ENCODE measurements at places on chromosomes 5 and 9.

GRCh38 chr9:92669890-92670708, at the start of gene IPPK:
TSS of gene IPPK (minus strand) at chr9:92670131. CDS start at chr9:92669988, 143 bp downstream.
- DNase-seq = peak; percentile 98

DNA sequence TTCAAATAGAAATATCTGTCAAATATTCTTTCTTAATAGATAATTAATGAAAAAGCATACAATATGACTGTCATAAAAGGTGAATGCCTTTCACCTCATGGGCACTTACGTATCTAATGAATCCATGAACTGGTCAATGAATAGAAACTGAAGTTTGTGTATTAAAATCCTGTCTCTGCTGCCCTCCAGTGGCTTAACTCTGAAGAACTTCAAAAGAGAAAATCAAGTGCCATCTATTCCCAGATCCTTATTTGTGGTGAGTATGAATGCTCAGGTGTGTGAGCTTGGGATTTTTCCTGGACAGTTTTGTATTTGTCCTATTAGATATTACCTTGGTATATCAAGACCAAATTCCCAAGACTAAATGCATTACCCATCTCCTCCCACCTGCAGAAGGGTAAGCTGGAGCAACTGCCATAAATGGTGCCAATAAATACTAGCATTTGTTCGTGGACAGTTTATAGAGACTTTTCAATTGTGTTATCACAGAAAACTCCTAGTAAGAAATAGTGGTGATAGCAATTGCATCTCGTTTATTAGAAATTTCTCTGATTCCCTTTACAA, 44.0 kb upstream of the SVEP1 start:
- DNase-seq = no peak

- no peak for DNase-seq
These were observed 449.0 kb downstream of the CYLC2 start for GRCh38 chr9:103444176-103444575.

- DNase-seq = no peak
These were observed 6.5 kb upstream of the TBC1D9B start for GRCh38 chr5:179914032-179914755.

- DNase-seq = no peak
These were observed 54.9 kb downstream of the FGF18 start for GRCh38 chr5:171474230-171474813.

DNA sequence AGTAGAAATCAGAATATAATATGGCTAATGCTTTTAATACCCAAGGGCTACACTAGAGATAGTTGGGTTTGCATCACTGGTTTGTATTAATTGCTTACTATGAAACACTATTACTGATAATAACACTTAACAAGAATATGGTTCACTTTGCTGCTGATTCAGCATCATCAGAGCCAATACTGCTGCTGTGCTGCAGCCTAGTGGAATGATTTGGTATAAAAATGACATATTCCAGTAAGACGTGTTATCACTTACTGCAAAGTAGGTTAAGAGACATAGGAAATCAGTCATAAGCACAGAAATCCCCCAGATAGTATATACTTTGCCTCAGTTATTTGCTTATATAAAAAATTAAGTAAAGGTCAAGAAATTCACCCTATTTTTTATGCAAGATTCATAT, 2.8 kb downstream of the CDH10 start:
- DNase-seq = no peak

- no peak for DNase-seq
These were observed 21.4 kb downstream of the HSDL2 start for GRCh38 chr9:112401175-112401815.

GRCh38 chr9:130172858-130173665, 858 bp downstream of the NCS1 start:
- no peak for DNase-seq

- no peak for DNase-seq
These were observed 18.0 kb downstream of the CLTA start for GRCh38 chr9:36208521-36209253.

DNA sequence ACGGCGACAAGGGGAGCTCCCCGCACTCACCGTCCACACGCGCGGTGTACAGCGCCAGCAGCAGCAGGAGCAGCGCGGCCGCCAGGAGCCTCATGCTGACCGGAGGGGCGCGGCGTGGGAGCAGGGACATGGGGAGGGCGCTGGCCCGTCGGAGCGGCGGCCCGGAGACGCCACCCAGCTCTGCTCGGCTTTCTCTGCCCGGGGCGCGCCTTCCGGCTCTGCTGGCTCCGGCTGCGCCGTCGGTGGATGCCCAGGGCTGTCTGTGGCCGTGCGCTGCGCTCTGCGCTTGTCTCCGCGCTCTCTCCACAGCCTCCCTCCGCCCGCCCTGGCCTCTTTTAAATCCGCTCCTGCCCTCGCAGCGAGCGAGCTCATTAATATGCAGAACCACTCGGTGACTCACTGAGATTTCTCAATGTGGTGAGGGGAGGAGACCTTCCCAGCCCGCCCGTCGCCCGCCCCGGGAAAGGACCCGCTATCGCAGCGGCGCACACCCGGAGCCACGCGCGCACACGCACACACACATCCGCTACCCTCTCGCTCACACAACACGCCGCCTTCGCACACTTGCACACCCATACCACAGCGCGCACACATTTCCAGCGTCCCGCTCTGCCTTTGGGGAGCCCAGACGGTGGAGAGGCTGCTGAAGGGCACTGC, at the start of gene CXCL14:
TSS of gene CXCL14 (minus strand) at position 307 of the 657 bp plus-strand sequence. CDS start at position 94, 213 bp downstream.
- no peak for DNase-seq

DNA sequence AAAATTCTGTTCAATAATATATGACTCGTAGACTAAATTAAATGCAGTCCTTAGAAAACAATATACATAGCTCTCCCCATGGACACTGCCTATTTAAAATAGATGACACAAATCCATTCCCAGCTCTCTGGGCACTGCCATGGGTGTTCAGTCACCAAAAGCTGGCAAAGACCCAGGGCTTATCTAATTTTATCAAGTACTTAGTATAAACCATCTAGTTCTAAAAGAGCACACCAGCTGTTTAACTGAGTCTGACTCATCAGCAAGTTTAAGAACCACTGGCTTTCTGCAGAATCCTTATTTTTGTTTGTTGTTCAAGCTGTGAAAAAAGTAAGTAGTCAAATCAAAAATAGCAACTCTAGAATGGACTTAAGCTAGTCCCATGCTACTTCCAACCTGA, 107.6 kb downstream of the PLPP1 start:
- no peak for DNase-seq

GRCh38 chr5:143850050-143850683, 38.2 kb downstream of the HMHB1 start:
- DNase-seq = no peak

DNA sequence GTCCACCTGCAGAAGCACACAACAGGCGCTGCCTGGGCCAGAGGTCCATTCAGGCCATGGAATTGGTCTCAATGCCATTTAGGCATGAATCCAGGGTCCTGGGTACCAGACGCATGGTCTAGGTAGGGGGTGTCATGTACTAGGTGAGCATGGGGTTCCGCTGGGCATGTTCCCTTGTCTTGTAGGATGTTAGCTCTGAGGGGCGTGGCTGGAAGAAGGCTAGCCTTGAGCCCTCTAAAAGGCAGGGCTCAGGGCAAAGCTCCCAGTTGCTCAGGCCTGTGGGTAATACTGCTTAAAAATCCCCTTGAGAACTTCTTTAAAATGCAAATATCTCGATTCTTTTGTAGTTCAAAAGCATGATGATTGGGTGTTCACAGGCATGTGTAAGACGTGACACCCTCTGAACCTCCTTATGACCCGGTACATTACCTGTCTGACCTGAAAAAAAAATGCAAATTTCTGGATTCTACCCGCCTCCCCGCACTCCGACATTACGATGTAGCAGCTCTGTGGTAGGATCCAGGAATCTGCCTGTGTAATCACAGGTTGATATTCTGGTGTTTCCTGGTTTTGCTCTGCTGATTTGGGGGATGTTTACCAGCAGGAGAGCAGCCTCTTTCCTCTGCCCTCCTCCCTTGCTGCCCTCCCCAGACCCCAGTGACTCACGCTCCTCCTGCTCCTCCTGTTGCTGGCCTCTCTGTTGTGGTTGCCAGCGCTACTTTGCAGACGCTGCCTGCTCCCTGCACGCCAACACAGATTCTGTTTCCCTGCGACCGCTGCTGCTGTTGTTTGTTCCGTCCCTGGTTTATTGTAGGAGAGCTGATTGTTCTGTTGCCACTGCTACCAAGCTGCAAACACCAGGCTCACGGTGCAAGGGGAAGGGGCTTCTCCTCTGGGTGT, 5.7 kb downstream of the TMC1 start:
- DNase-seq = peak; percentile 76

GRCh38 chr5:174504266-174504726, 220.1 kb upstream of the MSX2 start:
- DNase-seq = no peak
